ENCODE measurements at places on chromosomes 4 and X.

DNA sequence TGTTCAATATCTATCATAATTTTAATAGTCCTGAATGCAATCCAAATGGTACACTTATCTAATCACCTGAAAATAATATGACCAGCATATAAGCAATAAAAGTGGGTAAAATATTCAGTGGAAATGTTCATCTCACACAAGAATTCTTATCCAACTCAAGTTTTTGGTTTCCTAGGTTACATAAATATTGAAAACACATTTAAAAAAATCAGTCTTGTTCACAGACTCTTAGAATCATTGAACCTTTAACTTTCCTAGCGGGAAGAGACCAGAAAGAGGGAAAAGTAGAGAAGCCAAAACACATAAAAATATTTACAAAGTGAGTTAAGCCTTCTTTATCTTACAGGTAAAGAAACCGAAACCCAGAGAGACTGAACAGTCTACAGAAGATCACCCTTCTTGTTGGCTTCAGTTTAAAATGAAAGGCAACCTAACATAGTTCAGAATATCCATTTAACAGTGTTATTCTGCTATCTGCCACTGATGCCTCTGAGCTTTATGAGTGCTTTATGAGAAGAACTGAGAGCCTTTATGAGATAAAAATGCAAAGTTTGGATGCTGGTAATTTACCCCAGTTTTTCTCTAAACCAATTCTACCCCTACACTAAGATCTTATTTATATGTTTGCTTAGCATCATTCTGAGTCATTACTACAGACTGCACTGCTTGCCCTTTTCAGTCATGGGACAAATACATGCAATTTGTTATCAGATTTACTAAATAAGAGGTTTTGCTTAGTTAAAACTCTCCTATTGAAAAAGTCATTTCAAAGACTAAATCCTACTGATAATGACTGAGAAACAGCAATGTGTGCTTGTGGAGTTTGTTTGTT is 453.3 kb upstream of the INTU start:
- no peak for DNase-seq

DNA sequence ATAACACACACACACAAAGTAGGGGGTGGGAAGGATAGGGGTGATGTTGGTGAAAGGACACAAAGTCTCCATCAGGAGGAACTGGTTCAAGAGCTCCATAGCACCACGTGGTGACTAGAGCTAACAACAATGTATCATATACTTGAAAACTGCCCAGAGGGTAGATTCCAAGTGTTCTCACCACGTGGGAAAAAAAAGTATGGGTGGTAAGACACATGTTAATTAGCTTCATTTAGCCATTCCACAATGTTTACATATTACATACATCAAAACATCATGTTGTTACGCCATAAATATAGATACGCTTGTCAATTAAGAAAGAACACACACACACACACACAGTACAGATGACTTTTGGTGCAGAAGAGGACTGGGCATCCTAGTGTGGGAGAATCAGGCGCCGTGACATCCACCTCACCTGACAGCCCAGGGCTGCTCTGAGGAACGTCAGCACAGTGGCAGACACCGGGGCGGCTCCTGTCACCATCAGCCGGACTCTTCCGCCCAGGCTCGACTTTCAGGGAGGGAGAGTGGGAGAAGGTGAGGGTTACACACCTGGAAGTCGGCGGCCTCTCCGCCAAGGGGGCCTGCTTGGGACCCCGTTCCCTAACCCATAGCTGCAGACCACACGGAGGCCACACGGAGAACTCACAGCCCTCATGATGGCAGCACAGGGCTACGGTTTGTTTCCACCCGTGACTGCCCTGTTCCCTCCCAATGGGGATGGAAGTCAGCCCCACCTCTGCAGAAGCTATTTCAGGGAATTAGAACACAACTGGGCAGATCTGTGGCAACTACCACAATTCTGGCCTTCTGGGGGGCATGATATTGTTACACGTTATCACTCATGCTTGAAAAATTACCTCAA is 31.8 kb upstream of the CENPU start:
- DNase-seq = no peak

DNA sequence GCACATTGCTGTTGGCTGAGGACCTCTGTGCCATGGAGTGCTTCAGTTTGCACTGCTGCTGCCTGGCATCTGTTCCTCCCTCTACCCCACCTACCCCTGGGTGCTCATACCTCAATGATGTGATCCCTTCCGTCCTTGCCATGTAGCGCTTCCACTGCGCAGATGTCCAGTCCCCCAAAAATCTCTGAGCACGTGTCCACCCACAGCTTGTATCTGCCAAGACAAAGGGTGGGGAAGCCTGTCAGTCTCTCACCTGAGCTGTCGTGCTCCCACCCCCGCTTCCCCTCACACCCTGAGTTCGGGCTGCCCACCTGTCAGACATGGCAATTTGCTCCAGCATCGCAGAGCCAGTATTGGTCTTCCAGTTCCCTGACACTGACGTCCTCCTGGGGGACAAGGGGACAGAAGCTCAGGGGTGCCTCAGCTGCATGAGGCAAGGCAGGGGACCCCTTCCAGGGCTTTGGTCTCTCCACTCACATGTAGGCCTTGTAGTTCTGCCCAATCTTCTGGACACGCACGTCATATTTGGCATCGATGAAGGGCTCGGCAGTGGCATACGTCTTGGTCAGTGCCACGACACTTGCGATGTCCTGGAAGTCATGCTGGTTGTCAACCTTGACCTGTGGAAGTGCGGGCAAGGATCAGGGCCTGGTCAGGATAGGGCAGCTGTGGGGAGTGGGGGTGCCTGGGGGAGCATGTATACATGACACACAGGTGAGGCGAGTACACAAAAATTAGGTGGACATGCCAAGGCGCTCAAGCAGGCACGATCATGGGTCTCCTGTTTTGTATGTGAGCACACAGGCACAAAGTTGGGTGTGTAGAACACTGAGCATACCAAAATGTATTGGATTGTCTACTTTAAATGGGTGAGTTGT is 6.0 kb upstream of the TIMP1 start:
- DNase-seq = no peak

- DNase-seq = no peak
Measured at GRCh38 chr4:71474731-71475130, 135.9 kb downstream of the SLC4A4 start.

DNA sequence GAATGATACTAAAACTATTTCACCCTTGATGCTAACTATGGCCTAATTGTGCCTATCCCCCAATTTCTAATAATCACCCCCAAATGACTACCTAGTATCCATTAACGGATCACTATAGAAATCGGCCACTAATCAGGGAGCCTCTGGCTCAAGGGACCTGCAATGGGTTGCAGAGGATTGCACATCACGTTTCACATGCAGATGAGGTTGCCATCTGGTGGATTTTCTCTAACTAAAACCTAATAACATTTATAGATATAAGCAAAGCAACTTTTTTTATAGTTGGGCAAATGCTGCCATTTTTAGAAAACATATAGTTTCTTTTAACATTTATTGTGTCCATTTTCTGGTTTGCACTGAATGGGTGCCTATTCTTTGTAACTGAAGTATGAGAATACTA is 28.3 kb upstream of the ALG13 start:
- DNase-seq = no peak

DNA sequence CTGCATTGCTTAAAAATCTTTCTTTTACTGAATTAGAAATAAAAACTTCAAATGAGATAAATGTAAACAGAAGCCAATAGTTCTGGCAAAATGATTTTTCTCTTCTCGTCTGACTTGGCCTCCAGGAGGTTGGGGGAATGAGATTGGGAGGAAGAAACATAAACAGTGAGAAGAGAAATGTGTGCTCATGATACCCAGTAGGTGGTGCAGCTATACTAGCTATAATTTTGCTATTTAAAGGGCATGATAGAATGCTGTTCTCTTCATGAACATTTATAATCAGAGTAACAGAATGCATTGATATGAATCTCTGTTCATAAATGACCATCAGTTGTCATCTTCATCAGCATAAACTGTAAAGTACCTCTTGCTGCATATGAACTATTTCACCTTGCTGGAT is 85.5 kb downstream of the TACR3 start:
- no peak for DNase-seq

GRCh38 chrX:100687546-100687945 is 43.5 kb downstream of the SRPX2 start:
- no peak for DNase-seq

DNA sequence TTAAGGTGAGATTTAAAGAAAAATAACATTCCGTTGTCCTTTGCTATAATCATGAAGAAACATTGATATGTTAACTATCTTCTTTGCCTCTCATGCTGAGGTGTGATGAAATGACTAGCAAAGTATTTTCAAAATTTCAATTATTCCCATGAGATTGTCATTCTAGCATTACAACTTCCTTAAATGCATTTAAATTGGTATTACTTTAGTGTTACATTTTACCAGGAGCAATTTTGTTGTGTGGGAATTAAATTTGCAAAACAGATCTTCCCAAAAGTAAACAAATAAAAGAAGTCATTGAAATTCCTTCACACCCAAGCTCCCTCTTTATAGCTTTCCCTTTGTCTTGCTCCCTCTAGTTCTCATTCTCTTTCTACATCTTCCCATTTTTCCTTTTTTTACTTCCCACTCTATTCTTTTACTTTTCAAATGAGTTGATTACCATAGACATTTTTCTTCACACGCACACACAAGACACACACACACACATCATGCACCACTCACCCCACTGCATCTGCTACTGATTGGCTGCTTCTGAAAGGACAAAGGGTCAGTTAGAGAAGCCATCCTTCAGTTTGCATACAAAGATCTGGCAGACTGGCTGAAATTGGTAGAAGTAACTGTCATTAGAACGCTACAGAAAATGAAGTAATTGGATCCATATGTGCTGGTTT is 10.0 kb upstream of the APELA start:
- no peak for DNase-seq

DNA sequence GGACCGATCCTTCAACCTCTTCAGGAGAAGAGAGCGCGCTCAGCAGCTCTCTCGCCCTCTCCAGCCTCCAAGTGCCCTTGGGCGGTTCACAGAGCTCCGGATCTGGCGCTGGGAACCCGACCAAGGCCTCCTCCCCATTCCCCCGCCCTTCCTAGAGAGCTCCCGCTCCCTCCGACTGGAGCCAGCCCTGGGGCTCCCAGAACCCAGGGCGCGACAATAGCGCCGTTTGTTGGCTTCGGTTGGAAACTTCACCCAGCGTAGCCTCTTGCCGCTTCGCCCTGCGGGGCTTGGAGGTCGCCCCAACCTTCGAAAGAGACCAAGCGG is 3.1 kb upstream of the SOX3 start:
- no peak for DNase-seq

DNA sequence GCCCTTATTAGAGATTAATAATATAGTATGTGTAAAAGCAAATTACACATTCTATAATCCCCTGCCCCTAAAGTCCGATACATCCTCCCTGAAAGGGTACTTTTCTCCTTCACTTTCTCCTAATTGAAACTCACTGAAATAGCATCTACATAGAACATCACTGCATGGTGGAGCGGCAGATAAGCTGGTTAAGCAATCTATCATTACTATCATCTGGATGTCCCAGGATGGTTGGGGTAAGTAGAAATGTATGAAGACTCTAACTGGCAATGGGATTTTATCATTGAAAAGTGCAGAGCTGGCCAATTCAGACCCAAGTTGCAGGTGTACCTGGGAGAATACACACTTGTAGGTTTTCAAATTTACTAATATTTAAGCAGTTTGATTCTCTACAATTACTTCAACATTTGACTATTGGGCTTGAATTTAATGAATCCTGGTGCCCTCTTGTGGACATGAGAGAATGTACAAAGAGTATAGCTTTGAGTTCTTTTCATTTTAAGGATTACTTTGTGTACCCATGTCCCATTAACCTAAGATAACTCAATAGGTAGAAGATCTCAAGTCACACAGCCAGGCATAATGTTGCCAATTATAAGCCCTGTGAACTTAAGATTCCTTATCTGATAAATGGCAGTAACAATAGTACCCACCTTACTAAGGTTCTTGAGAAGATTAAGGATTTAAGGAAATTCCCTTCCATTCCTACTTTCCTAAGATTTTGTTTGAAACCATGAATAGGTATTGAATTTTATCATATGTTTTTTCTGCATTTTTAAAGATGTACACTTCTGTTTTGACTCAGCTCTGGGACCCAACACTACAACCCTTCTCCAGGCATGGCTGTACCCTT is 69.8 kb downstream of the SHROOM3 start:
- DNase-seq = peak; percentile 63

DNA sequence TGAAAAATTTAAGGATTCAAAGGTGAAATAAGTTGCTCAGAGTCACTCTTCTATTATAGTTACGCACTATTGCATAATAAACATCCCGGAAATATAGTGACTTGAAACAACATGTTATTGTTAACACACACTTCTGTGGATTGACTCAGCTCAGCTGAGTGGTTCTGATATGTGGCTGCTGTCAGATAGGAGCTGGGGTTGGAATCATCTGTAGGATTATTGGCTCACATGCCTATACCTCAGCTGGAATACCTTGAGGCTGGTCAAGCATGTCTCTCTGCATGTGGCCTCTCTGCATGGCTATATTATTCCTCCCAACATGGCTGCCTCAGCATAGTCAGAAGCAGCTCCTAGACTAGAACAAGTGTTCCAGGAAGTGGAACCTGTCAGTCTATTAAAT is 486.7 kb upstream of the MAGEB2 start:
- peak; percentile 56 for DNase-seq

GRCh38 chrX:46754586-46755061 is 4.3 kb downstream of the SLC9A7 start:
- no peak for DNase-seq

DNA sequence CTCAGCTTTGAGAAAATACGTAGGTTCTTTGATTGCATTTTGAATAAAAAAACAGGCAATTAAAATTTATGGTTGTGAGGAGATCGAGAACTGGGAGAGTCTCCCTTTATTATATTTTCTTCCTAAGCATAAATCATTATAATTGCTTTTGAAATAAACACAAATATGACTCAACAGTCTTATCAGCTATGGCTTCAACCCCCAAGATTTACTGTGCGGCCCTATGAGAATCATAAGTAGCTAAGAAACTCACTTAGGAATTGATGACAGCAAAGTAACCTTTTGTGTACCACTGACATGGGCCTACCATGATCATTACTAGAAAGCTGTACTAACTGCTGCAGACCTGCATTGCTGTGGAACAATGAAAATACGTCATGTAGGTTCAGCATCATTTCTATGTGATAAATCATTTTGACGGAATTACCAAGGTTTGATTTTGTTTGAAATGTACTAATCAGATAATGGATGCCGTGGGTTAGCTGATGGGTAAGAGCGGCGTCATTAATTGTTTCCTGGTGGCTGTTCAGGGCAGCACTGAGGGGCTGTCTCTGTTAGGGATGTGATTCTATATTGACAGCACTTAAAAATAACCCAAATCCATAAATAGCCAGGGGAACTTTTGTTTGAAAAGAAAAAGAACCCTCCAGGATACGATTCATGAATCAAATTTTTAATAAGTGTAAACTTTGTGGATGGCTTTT is 51.5 kb upstream of the GPRIN3 start:
- DNase-seq = no peak

- DNase-seq = peak; percentile 67
Measured at GRCh38 chr4:105126311-105127169, 20.1 kb upstream of the TET2 start.

- peak; percentile 76 for DNase-seq
Measured at GRCh38 chrX:134631426-134632346, 26.6 kb downstream of the PLAC1 start.
